ENCODE measurements at places on chromosomes 1 and 21. TPM values are rescaled to one million over a fixed set of nuclear protein-coding genes. Genes with fewer than 3 reads are reported as not detected.

The HUNK gene
- not detected for total RNA-seq

The CD1B gene
- not detected for total RNA-seq

GRCh38 chr1:197451381-197451780 lies 183.3 kb downstream of the CRB1 start:
- no peak for DNase-seq

GRCh38 chr1:27233667-27234048 lies 774 bp upstream of the WDTC1 start:
- DNase-seq, result no peak
